ENCODE measurements at places on chromosomes 12 and 14. TPM values are rescaled to one million over a fixed set of nuclear protein-coding genes. Genes with fewer than 3 reads are reported as not detected.

GRCh38 chr12:94305130-94305957 is 154.3 kb downstream of the CEP83 start:
- DNase-seq: peak; percentile 91

- no peak for DNase-seq
These were observed 51.4 kb upstream of the GPR132 start for GRCh38 chr14:105116451-105117256.

GRCh38 chr14:20477211-20477876 is 8.1 kb downstream of the PNP start:
- peak; percentile 90 for DNase-seq

DNA sequence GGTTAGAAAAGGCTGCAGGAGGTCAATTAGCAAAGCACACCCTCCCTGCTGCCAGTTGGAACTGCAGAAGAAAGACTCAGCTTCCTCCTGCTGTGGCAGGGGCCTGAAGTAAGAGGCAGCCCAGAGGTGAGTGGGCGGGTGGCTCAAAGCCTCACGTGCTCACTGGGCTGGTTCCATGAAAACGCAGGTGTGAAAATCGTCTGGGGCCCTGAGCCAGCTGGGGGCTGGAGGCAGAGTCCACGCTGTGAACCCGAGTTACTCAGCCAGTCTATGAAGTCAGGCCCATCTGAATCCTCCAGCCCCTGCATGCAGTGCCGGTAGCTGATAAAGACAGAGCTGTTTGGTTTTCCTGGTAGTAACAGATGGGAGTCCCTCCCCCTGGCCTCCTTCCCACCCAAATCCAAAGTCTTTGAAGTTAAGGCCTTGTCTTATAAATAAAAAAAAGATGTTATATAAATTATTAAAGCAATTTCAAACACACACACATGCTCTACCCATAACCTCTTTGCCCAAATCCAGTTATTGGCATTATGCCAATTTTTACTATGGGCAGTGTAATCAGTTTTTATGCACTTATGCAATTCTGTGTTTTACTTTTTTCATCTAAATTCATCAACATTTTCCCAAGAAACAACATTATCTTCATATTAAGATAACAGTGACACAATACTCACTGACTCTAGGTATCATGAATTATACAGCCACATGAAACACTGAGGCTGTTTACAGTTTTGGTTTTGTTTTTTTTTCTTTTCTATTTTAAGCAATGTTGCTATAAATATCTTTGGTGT is 57.9 kb upstream of the PNMA1 start:
- peak; percentile 82 for DNase-seq

DNA sequence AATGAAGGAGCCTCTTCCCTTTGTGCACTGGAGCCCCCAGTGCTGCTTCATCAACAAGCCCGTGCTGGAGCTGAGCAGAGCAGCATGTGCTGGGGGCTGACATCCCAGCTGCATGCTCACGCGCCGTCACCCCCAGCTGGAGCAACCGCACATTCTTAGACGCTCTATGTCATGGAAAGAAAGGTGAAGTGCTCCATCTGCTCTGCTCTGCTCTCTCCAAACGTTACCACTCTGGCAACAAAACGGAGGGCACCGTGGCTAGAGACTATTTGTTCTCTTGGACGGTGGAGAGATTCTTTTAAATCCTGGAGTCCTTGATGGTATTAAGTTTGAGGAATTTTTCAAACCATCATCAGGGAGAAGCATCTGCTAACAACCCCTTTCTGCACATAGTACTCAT is 208.4 kb downstream of the C12orf75 start:
- DNase-seq: peak; percentile 33

GRCh38 chr12:46400406-46400805 is 27.8 kb upstream of the SLC38A2 start:
- DNase-seq: no peak

DNA sequence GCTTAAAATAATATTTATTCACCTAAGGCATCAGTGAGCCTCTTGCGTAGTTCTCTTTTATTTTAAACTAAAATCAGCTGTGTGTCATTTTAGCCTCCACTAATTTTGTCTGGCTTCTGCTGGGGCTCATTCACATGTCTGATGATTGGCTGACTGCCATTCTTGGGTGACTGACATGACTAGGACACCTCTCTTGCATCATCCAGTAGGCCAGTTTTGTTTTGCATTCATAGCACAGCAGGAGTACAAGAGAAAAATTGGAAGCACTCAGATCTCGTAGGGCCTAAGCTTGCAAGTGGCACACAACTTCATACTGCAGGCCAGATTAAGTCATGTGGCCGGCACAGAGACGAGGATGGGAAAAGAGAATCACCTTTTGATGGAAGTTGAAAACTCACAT is 1226.5 kb downstream of the GALC start:
- peak; percentile 4 for DNase-seq

GRCh38 chr14:73457924-73458182 is 493 bp downstream of the NUMB start:
- no peak for DNase-seq

The CPM gene
- 23.3 TPM for total RNA-seq

The PIWIL1 gene
- not detected for total RNA-seq

The ARHGEF25 gene
- 28.0 TPM for total RNA-seq

The ESRRB gene
- not detected for total RNA-seq

The KCNA5 gene
- total RNA-seq: not detected

The NRXN3 gene
- total RNA-seq: 7.3 TPM

The JPH4 gene
- total RNA-seq: not detected
